ENCODE measurements at places on chromosomes 3 and 15.

GRCh38 chr15:31574766-31575165 lies 248.1 kb downstream of the KLF13 start:
- no peak for DNase-seq

DNA sequence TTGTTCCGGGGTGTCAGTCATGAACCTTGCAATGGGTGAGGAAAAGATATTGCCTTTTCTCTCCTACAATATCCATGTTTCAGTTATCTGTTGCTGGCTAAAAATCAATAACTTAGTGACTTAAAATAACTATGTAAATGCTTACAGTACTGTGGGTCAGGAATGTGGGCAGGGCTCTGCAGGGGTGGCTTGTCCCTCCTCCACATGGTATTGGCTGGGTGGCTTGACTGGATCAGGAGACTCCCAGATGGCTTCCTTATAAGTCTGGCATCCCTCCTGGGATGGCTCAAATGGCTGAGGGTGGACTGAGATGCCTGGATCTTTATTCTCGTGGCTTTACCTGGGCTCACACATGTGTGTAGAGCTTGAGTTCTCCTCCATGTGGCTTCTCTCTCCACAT lies 47.5 kb downstream of the GTPBP8 start:
- no peak for DNase-seq

- no peak for DNase-seq
Observed at GRCh38 chr3:38221005-38221404, 44.6 kb upstream of the SLC22A13 start.

GRCh38 chr3:132317229-132317948 lies at the start of gene ACP3:
Gene ACP3 (plus strand): TSS chr3:132317407. CDS start chr3:132317457, 50 bp downstream.
- DNase-seq: peak; percentile 97

DNA sequence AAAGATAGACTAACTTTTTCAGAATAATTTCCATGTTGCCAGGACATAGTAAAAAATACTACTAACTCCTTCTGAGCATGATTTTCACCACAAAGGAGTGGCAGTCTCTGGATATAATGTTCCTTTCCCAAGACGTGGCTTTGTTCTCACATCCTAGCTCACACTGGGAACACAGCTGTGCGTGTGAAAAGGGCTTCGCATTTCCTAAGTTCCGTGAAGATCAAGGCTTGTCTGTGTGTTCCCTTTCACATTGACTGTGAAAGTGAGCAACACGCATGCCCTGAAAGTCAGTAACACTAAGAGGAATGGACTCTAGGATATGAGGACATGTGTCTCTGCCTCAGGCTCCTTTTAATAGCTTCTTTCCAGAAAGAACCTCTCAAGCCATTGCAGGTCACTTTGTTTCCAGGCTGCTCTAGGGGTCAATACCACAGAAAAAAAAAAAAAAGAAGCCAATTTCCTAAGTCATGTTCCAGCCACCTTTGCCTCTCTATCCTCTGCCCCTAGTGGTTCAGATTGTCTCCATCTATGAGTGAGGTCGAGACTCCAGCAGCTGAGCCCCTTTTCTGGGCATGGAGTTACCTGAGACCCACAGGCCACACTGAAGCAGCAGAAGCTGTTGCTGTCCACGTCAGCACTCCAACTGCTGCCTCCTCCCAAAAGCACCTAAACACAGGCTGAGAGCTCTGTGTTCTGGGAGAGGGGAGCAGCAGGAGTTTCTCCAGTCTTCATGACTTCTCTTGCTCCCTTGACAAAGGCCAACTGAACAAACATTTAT lies 355.9 kb downstream of the RSL24D1 start:
- peak; percentile 13 for DNase-seq

- DNase-seq: no peak
Observed at GRCh38 chr15:95520922-95521321, 809.6 kb upstream of the NR2F2 start.

GRCh38 chr15:36331531-36332275 lies 247.7 kb upstream of the CDIN1 start:
- DNase-seq: no peak

GRCh38 chr15:80929225-80929624 lies 60.4 kb downstream of the MESD start:
- no peak for DNase-seq
